HepG2 (cell line): ENCODE measurements at places on chromosomes 5 and 9. TPM values are rescaled to one million over a fixed set of nuclear protein-coding genes. Genes with fewer than 3 reads are reported as not detected.

- no peak for DNase-seq
Measured at GRCh38 chr5:24135536-24135935, 509.2 kb downstream of the CDH10 start.

GRCh38 chr5:80863708-80864107 lies 96.5 kb upstream of the RASGRF2 start:
- no peak for DNase-seq

- DNase-seq, result no peak
Measured at GRCh38 chr5:179237770-179238627, 107.3 kb downstream of the ADAMTS2 start.

The MYORG gene
- 14.3 and 22.4 TPM in 2 replicates for total RNA-seq

The NME5 gene
- 0.18 and 0.39 TPM in 2 replicates for total RNA-seq

DNA sequence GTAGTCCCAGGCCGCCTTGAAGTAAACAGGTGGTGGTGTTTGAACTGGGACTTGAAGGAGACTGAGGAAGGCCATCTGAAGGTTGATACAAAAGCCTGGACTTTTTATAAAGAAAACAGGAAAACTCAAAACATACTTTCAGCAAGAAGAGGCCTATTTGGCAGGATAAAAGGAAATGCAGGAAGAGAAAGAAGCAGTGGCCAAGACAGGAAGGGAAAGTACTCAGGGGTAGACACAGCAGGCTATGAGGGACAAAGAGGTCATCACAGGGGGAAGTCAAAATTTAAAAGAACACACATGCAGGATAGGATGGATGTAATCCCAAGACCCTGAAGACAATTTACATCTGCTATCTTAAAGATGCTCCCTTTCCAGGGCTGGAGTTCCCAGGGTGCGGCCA lies 13.0 kb downstream of the TLE1 start:
- DNase-seq, result no peak

DNA sequence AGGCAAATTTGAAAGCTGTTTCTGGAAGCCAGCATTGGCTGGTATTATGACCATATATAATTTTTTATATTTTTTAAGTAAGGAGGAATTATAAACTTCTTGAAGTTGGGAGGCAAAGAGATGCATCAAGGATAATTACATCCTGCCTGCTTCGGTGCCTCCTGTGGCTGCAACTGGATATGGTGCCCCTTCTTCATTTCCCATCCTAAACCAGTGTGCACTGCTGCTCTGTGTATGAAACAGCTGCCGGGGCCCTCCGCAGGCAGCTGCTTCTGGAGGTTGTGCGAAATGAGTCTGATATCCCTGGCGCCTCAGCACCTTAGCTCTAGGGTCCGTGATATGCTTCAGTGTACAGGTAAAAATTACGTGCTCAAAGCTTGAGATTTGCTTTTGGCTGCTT lies 304.2 kb downstream of the ENC1 start:
- DNase-seq, result no peak

The C6 gene
- total RNA-seq, result 2.5 and 4.7 TPM in 2 replicates

GRCh38 chr5:134418958-134419357 lies 7.3 kb upstream of the CDKN2AIPNL start:
- no peak for DNase-seq

The SET gene
- 611 and 724 TPM in 2 replicates for total RNA-seq

- DNase-seq, result no peak
Measured at GRCh38 chr9:114373960-114374730, 13.6 kb downstream of the AKNA start.

- no peak for DNase-seq
Measured at GRCh38 chr9:129713402-129713679, 39.5 kb downstream of the PTGES start.

The FBXW5 gene
- 47.4 and 60.4 TPM in 2 replicates for total RNA-seq

DNA sequence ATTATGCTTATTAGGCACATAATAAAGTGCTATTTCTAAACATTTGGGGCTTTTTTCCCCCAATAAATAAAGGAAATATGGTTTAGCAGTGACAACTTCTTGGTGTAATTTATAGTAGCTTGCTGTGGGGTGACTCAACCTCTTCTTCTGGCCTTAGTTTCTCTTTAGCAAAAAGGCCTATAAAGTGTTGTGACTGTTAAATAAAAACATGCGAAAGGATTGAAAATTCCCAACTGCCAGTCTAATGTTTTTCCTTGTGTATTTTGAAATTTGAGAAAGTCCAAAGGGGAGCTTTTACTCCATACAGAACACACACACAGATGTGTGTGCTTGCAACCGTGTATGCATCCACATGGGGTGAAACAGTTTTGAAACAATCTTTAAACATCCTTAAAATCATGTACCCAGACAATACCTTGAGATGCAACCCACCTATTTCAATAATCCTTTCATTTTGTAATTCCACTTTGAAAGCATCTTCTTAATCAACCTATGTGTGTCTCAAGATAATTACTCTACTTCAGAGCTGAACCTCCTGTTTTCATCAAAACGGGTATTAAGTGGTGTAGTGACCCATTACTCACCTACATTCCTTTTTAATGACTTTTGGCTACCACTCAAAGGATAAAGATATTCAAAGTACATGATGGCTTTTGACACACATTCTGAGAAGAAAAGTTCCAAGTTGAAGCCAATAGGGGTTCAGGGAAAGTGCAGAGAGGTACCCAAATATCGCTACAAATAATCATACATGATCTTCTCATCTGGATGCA lies 123.8 kb downstream of the DROSHA start:
- no peak for DNase-seq
